ENCODE measurements at places on chromosomes 7 and 10. TPM values are rescaled to one million over a fixed set of nuclear protein-coding genes. Genes with fewer than 3 reads are reported as not detected.
A peak's percentile ranks its signal among the peaks of the same experiment; 100 is the strongest.

- DNase-seq, result no peak
- no peak overlapping the region for H3K27ac ChIP-seq
- H3K27me3 ChIP-seq, result no peaks in the 10 kb centered on the region
- peaks cover 7% of the 10 kb centered on the region for H3K36me3 ChIP-seq
These were observed 160.5 kb downstream of the SND1 start for GRCh38 chr7:127812540-127812939.

DNA sequence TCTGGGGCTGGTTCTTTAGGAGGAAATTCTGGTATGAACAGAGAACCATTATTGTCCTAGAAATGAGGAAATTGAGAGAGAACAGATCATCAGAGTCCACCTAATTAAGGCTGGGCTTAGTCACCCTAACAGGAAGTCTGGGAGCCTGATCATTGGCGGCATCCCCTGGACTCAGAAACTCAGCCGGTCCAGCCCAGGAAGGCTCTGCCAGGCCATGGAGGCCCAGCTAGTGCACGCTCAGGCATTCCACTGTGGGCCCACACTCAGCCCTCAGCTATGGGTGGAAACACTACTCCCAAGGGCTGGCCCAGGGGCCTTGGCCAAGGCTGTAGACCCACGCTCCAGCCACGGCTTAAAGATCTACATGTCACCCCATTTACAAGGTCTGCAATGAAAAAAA, 109.2 kb downstream of the PTPN20 start:
- no peaks in the 10 kb centered on the region for H3K36me3 ChIP-seq
- DNase-seq, result no peak
- H3K27ac ChIP-seq, result no peak overlapping the region
- H3K4me1 ChIP-seq, result no peaks in the 10 kb centered on the region
- H3K27me3 ChIP-seq, result no peaks in the 10 kb centered on the region

DNA sequence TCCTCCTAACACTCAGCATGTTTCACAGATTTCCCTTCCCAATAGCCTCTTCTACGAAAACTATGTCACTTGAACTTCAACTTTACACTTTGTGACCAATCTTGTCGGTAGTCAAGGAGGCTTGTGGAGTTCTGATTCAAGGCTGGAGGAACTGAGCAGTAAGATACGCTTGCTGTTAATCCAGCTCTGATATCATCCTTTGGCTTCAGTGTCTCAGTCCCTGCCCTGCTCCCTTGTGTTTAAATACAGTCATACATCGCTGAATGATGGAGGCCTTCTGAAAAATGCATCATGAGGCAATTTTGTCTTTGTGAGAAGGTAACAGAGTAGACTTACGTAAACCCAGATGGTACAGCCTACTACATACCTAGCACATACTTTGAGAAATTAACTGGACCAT, 173.6 kb downstream of the RNF133 start:
- no peaks in the 10 kb centered on the region for H3K4me1 ChIP-seq
- H3K4me3 ChIP-seq, result no peak overlapping the region
- no peak for DNase-seq
- H3K36me3 ChIP-seq, result no peaks in the 10 kb centered on the region
- H3K27me3 ChIP-seq, result no peaks in the 10 kb centered on the region

GRCh38 chr10:68440898-68441297, 30.9 kb downstream of the DNA2 start:
- DNase-seq, result no peak
- H3K27me3 ChIP-seq, result no peaks in the 10 kb centered on the region
- no peaks in the 10 kb centered on the region for H3K4me1 ChIP-seq
- H3K36me3 ChIP-seq, result no peaks in the 10 kb centered on the region
- H3K27ac ChIP-seq, result no peak overlapping the region

DNA sequence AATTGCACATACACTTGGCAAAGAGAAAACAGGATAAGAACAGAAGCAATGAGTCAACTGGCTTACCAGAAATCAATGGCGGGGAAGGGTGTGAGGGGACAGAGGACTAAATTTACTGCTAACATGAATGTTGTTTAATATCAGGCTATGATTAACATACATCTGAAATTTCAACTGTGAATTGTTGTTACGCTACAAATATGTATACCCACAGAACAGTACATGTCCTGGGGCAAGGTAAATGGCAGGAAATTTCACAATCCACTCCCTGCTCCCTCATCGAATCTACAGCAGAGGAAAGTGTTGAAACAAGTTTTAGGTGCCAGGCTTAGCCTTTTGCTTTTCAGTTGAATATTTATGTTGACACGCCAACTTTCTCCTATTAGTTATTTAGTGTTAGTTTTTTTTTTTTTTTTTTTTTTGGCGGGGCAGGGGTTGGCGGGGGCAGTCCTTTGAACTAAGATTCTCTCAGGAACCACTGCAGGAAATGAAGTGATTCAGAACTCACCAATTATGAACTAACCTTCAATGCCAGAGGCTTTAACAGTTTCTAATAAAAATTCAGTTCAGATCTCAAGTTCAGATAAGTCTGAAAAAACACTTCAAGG, 99.0 kb downstream of the UBE2H start:
- H3K27ac ChIP-seq, result peak overlapping the region; percentile 94
- H3K27me3 ChIP-seq, result no peaks in the 10 kb centered on the region
- DNase-seq, result peak; percentile 75
- H3K4me3 ChIP-seq, result peak overlapping the region; percentile 55
- H3K36me3 ChIP-seq, result peaks cover 2% of the 10 kb centered on the region

GRCh38 chr7:84058311-84059076, 136.1 kb downstream of the SEMA3A start:
- H3K27ac ChIP-seq, result peak overlapping the region; percentile 86
- H3K4me1 ChIP-seq, result peaks cover 50% of the 10 kb centered on the region
- H3K36me3 ChIP-seq, result no peaks in the 10 kb centered on the region
- H3K27me3 ChIP-seq, result no peaks in the 10 kb centered on the region
- no peak for DNase-seq

DNA sequence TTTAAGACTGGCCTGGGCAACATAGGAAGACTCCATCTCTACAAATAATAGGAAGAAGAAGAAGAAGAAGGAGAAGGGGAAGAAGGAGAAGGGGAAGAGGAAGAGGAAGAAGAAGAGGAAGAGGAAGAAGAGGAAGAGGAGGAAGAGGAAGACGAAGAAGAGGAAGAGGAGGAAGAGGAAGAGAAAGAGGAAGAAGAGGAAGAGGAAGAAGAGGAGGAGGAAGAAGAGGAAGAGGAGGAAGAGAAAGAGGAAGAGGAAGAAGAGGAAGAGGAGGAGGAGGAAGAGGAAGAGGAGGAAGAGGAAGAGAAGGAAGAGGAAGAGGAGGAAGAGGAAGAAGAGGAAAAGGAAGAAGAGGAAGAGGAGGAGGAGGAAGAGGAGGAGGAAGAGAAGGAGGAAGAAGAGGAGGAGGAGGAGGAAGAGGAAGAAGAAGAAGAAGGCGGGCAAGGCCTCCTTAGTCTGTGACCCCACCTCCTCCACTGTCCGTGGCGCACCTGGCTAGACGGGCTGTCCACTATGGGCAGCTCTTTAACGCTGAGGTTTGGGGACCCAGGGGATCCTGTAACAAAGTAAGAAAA, 28.8 kb upstream of the ZFAND2A start:
- H3K36me3 ChIP-seq, result no peaks in the 10 kb centered on the region
- no peak overlapping the region for H3K4me3 ChIP-seq
- no peak overlapping the region for H3K27ac ChIP-seq
- H3K4me1 ChIP-seq, result peaks cover under 1% of the 10 kb centered on the region

DNA sequence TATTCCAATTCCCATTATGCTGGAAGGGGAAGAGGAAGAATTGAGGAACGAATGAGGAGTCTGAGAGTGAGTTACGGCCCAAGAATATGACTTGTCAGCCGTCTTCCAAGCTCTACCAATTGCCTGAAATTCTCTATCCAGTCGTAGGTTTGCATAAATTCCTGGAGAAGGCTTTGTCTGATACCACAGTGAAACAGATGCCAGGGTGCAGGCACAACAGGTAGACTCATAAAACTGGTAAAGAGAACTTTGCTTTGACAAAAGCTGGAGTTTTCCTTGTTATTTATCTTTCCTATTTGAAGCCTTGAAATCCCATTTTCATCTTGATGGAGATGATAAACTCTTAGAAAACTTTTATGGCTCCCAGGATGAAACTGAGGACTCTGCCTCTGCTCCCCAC, 251.2 kb downstream of the KCNMA1 start:
- no peak overlapping the region for H3K27ac ChIP-seq
- no peaks in the 10 kb centered on the region for H3K27me3 ChIP-seq
- no peak overlapping the region for H3K4me3 ChIP-seq
- H3K36me3 ChIP-seq, result no peaks in the 10 kb centered on the region
- peaks cover 22% of the 10 kb centered on the region for H3K4me1 ChIP-seq

DNA sequence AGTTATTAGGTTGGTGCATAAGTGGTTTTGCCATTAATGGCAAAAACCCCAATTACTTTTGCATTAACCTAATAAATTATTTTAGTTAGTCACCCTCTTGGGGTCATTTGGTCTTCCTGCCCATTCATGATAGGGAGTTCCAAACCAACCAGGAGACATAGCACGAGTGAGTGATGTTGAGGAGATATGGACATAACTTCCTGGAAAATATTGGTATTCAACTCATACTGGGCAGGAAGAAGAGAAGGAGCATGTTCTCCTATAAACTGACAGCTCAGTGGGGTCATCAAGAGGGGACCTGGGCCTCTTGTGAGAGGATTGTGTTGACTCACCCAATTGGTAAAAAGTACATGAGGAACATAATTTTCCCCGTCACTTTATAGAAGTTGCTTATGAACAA, 23.7 kb downstream of the SPAG6 start:
- no peaks in the 10 kb centered on the region for H3K4me1 ChIP-seq
- no peak for DNase-seq
- no peak overlapping the region for H3K27ac ChIP-seq
- H3K4me3 ChIP-seq, result no peak overlapping the region
- peaks cover 4% of the 10 kb centered on the region for H3K27me3 ChIP-seq

- no peaks in the 10 kb centered on the region for H3K27me3 ChIP-seq
- DNase-seq, result no peak
- H3K4me3 ChIP-seq, result no peak overlapping the region
- H3K27ac ChIP-seq, result no peak overlapping the region
These were observed 74.5 kb downstream of the DIP2C start for GRCh38 chr10:614790-615582.

GRCh38 chr7:133428326-133428725, 175.4 kb downstream of the EXOC4 start:
- H3K4me3 ChIP-seq, result no peak overlapping the region
- H3K27ac ChIP-seq, result no peak overlapping the region

GRCh38 chr10:58963723-58964124, 212.7 kb upstream of the PHYHIPL start:
- no peaks in the 10 kb centered on the region for H3K4me1 ChIP-seq
- peaks cover 13% of the 10 kb centered on the region for H3K27me3 ChIP-seq
- H3K27ac ChIP-seq, result no peak overlapping the region
- H3K36me3 ChIP-seq, result no peaks in the 10 kb centered on the region

GRCh38 chr10:10758306-10758705, 259.4 kb upstream of the CELF2 start:
- H3K36me3 ChIP-seq, result no peaks in the 10 kb centered on the region
- no peak overlapping the region for H3K4me3 ChIP-seq
- H3K27ac ChIP-seq, result no peak overlapping the region

GRCh38 chr10:116669832-116670644, 49.3 kb downstream of the PNLIPRP2 start:
- no peak overlapping the region for H3K27ac ChIP-seq
- H3K4me3 ChIP-seq, result peak overlapping the region; percentile 34
- no peaks in the 10 kb centered on the region for H3K36me3 ChIP-seq
- no peak for DNase-seq
- no peaks in the 10 kb centered on the region for H3K27me3 ChIP-seq

GRCh38 chr10:14476006-14476405, 145.3 kb upstream of the FRMD4A start:
- H3K27ac ChIP-seq, result no peak overlapping the region
- no peak for DNase-seq

DNA sequence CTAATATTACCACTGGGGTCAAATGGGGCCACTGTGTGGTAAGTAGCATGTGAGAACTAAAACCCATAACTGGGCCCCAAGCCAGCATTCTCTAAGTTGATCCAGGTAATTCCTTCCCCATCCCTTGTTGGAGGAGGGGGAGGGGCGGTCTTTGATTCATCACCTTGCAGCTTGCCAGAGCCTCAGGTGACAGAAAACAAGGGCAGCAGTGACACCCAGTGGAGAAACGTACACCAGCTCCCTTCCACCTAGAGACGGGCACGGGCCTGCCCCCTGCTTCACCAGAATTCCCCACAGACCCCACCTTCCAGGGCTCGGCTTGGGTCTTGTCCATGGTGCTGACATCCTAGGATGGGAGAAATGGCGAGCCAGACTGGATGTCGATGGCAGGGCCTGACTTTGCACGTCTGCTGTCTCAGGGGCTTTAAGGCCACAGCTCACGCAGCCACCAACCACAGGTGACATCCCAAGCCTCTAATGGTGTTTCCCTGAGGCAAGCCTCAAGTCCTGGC, 102.0 kb downstream of the STRA8 start:
- H3K27me3 ChIP-seq, result no peaks in the 10 kb centered on the region
- H3K36me3 ChIP-seq, result no peaks in the 10 kb centered on the region
- H3K4me3 ChIP-seq, result no peak overlapping the region
- no peak overlapping the region for H3K27ac ChIP-seq

Gene GNG11
- polyA plus RNA-seq, result 0.23 TPM

Gene KCP
- not detected for polyA plus RNA-seq

Gene RPEL1
- 0.04 TPM for polyA plus RNA-seq

Gene FAM25G
- polyA plus RNA-seq, result 10.6 TPM

Gene TRPV5
- polyA plus RNA-seq, result not detected

Gene ZNF853
- polyA plus RNA-seq, result 0.03 TPM

Gene SPDYE16
- not detected for polyA plus RNA-seq

Gene MLXIPL
- 0.05 TPM for polyA plus RNA-seq

Gene MKLN1
- polyA plus RNA-seq, result 43.8 TPM

Gene H2BK1
- not detected for polyA plus RNA-seq
